ENCODE measurements at places on chromosomes 6 and 20.
A peak's percentile ranks its signal among the peaks of the same experiment; 100 is the strongest.

GRCh38 chr20:10125757-10126156, 91.0 kb downstream of the ANKEF1 start:
- DNase-seq, result peak; percentile 6

GRCh38 chr20:51496964-51497363, 45.6 kb downstream of the NFATC2 start:
- DNase-seq, result no peak

DNA sequence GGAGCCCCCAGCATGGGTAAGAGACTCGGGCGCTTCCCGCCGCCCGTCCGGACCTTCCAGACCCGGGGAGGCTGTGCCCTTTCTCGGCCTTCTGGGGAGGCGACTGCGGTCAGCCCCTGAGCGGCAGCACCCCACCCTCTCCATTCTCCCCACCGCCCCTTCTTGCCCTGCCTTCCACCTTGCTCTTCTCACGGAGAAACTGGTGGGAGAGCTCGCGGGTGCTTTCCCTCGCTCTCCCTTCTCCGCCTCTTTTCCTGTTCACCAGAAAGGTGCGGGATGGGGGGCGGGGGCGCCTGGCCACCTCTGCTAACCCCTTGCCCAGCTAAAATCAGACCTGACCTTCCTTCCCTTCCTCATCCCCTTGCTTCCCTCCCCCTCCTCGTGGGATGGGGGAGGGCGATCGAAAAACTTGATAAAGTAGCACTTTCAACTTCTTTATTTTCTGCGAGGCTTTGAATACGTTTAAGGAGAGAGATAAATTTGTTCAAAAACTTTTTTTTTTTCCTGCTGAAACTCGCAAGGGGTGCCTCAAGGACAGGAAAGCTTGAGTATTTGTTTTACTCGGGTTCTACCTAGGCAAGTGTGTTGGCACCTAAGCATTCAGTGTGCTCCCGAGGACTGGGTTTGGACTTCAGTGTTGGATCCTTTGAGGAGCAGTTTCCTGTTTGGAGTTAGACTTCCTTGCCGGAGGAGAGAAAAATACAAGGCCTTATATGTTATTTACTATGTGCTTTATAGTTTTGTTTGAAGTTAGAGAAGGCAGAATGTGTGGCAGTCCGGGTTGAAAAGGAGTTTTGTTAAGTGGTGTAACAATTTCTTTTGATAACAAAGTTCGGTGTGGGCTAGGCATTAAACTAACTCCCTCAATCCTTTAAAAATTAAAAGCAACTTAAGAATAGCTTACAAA, 897 bp downstream of the CD2AP start:
- no peak for DNase-seq

DNA sequence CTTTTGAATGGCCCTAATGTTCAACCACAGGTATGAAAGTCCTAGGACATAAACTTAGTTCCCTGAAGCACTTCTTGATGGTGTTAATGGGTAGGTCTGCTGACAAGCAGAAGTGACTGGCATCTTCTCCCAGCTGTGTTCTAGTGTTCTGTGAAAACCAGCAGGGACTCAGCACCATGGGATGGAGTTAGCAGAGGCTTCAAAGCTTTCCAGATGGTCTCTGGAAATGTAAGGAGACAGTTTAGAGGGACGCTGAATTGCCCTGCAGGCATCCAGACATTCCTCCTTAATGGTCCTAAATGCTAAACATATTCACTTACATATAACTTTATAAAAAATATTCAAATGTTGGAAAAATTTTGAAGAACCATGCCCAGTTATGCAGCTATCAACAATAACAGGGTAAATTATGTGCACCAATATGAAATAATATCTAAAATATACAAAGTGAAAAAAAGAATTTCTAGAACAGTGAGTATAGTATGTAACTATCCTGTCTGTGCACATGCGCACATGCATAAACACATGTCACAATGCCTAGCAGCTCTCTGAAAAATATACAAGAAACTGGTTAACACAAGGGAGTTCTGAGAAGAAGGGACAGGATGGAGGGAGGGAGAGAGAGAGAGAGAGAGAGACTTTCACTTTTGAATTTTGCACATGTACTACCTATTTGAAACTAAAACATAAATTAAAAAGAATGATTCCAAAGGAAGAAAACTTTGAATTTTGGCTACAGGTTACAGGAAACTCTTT, 87.2 kb downstream of the PRDM1 start:
- no peak for DNase-seq

DNA sequence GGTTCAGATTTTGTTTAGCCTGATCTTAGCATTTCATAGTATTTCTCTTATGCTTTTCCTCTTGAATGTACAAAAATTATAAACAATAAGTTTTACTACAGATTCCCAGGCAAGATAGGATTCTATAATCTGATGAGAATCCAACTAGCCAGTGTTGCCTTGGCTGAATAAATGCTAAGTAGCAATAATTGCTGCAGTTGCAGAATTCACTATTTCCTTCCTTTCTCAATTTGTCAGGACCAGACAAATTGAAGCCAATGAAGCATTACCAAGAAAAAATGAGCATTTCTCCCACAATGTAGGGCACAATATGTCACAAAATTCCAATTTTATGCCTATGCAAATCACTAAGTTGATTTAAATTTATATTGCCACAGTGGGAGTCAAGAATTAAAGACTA, 260.2 kb downstream of the KIF16B start:
- DNase-seq, result no peak

Measured in Caki2 (cell line).